Stimulated activated CD8-positive, alpha-beta memory T cell treated with anti-CD3 and anti-CD28 coated beads, Interleukin-7, amount 100 ng/mL, for 48 hours (primary cell): ENCODE measurements at places on chromosomes 4 and X.

DNA sequence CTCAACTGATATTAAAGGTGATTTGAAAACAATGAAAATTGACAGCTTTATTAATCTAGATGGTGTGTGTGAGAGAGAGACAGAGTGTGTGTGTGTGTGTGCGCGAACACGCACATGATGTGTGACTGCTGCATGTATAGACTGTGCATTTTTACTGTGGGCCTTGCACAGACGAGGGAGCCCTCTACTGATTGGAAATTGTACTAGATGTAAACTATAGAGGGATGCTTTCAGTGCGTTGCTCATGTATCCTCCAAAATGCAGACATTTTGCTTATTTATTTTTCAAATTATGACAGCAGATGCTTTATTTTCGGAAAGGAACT, 168.4 kb upstream of the GK2 start:
- DNase-seq: no peak

GRCh38 chr4:162852642-162853041, 314.0 kb downstream of the NAF1 start:
- DNase-seq: no peak

DNA sequence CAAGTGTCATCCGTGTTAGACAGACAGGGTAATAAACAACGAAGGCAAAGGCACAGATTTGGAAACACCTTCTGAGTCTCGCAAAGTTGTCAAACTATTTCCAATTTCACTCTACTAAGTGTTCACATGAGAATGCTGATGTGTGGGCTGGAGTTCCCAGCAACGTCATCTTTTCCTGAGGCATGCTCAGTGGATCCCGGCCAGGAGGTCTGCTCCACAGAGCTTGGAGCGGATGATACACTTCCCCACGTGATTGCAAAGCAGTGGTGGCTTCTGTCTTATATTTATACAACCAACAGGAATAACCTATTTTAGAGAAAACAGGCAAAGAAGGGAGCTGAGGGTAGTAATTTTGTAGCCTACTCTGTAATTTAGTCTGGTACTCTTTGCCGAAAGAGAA, 40.1 kb upstream of the PDK3 start:
- no peak for DNase-seq

GRCh38 chr4:137378821-137379220, 153.5 kb downstream of the PCDH18 start:
- no peak for DNase-seq

DNA sequence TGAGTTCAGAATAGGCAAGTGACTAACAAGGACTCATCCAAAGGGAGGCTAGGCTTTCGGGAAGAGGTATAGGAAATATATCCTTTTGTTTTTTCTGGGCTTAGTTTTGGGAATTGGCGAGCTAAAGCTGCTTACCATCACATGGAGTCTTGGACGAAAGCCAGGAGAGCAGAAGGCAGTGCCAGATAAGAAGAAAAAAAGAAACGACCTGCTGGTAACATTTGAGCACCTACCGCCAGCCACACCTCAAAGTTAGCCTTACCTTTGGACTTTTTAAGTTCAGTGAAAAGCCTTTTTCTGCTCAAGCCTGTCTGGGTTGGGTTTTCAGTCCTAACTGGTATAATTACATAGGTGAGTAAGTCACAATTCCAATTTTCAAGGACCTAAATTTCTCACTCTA, 85.1 kb upstream of the LCORL start:
- DNase-seq: no peak

DNA sequence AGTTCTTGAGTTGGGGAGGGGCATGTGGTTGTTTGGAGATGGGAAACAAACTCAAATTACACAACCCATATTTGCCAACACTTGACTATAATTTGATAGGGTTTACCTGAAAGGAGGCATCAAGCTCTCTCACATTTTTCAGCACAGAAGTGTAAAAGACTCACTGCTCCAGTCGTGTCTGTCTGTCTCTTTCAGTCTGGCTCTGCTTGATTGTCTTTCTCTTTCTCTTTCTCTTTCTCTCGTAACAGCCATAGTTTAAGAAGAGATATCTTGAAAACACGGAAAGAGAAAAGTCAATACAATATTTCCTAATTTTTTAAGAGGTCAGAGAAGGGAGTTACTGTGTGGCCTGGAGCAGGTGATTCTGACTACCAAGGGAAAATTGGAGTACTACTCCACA, 413.6 kb upstream of the CXorf51A start:
- DNase-seq: no peak
